Stromal cell of bone marrow (primary cell): ENCODE measurements at places on chromosomes 5 and 9.

- no peak for DNase-seq
Measured at GRCh38 chr5:59008816-59009473, 426.1 kb downstream of the RAB3C start.

GRCh38 chr5:23468658-23469057, 38.8 kb upstream of the PRDM9 start:
- DNase-seq = no peak

DNA sequence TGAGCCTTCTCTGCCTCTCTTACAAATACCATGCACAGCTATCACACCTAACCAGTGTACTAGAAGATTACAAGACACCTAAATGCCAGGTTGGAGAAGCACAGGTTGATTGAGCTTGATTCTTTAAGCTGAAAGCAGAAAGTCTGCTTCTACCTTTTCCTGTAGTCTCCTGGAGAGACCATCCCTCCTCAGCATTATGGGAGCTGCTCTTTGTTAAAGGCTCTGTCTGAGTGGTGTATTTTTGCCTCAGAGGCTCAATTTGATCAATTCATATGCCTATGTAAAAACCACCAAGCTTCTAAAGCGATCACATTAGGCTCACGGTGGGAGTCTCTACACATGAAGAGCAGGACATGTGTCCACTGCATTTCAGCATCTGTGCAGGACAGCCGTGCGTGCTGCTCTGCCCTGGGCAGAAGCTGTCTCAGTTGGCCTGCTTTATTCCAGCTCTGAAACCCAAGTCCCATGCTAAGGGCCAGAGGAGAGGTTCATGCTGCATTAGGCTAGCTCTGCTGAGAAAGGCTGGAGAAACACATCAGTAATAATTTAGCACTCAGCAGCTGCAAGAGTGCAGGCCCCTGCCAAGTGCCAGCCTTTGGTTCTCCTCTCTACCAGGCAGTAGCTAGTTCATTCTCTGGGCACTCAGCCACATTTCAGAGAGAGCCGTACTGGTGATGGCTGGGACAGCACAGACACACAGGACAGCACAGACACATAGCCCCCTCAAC, 41.7 kb downstream of the TMEM167A start:
- DNase-seq = no peak

GRCh38 chr9:134707031-134707680, 65.6 kb downstream of the COL5A1 start:
- DNase-seq = peak; percentile 79

- DNase-seq = no peak
Measured at GRCh38 chr5:172399336-172399735, 55.0 kb downstream of the SH3PXD2B start.

DNA sequence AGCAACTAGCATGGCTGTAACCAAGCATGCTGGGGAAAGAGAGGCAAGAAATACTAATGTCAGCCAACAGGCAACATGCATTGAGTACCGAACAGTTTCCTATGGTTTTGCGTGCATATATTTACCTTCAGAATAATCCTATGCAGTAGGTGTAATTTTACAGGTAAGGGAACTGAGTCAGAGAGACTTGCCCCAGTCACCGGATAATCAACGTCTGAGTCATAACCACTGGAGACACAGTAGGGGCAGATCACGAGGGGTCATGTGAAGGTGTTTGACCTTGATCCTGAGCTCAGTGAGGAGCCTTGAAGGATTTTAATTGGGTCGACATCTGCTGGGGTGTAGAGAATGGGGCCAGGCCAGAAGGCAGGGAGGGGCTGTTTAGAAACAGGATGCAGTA, 13.4 kb upstream of the TSC1 start:
- no peak for DNase-seq

DNA sequence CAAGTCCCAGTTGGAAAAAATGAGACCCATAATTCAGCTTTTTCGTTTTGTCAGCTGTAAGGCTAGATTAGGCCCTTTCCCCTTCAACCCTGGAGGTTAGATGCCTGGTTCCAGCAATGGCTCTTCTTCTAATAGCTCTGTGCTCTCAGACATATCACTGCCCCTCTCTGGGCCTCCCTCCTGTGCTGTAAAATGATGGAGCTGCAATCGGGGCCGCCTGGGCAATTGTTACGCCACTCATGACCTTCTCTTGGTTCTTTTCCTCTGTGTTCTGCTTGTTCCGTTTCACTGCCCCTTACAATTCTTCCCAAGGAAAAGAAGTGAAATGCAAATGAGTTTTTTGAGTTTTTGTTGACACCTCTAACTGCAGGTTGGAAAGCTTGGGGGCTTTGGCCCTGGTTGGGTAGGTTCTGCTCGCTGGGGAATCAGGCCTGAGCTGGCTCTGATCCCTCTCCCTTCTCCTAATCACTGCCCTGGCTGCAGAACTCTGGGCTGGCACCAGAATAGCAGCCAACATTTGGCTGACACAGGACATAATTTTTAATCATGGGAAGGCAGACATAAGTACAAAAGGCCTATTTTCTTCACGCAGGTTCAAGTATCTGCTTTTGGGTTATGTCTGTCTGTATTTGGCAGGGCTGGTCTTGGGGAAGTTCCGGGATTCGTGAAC, 110.9 kb downstream of the FOXD1 start:
- no peak for DNase-seq

GRCh38 chr5:10364186-10364689, 10.7 kb downstream of the MARCHF6 start:
- DNase-seq = no peak

DNA sequence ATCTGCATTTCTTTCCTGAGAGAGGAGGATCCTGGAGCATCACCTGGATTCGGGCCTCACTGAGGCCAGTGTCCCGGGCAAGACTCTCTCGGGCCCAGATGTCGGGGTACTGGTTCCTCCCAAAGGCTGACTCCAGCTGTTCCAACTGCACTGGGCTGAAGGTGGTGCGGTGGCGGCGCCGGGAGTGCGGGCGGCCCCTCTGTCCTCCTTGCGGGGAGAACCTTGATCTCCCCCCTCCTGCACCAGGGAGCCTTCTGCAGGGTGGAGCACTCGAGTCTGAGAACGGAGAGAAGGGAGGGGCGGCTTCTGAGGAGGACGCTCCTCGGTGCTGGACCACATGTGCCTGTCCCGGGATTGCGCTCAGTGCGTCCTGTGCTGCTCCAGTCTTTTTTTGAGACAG, 2.0 kb downstream of the PROP1 start:
- DNase-seq = no peak

GRCh38 chr5:160354666-160355065, 15.8 kb downstream of the C1QTNF2 start:
- no peak for DNase-seq

- DNase-seq = no peak
Measured at GRCh38 chr5:52861368-52861767, 73.7 kb downstream of the ITGA1 start.

DNA sequence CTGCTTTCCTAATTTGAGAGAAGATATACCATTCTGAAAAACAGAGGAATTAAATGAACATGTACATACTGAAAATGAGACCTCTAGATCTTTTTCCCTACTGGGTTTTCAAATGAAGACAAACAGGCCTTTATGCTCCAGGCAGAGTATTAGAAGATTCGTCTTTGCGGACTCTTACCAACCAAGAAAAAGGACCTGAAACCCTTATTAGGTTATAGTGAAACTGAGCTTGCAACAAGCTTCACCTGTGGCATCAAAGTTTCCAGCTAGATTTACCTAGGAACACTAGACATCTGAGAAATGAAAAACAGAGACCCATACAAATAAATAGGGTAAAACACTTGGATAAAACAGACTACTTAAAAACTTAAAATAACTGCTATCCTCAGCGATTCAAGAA, 46.3 kb downstream of the SMIM15 start:
- DNase-seq = no peak

DNA sequence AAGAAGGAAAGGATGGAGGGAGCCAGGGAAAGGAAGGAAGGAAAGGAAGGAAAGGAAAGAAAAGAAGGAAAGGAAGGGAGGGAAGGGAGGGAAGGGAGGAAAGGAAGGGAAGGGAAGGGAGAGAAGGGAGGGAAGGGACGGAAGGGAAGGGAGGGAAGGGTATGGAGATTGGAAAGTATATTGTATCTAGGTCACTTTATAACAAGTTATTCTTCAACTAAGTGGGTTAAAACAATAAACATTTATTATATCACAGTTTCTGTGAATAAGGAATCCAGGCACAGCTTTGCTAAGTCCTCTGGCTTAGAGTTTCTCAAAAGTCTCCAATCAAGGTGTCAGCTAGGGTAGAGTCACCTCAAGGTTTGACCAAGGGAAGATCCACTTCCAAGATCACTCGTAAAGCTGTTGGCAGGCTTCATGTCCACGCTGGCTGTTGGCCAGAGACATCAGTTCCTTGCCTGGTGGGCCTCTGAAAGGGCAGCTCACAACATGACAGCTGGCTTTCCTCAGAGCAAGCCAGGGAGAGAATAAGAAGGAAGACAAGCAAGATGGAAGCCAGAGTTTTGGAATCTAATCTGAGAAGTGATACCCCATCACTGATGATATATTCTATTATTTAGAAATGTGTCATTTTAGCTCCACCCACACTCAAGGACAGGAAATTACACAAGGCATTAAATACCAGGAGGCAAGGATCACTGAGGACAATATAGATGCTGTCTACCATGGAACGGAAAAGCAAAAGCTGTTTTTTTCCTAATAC, 105.1 kb downstream of the DEPDC1B start:
- DNase-seq = no peak

- no peak for DNase-seq
Measured at GRCh38 chr9:1427875-1428274, 377.7 kb downstream of the DMRT2 start.

- DNase-seq = no peak
Measured at GRCh38 chr5:171162596-171162995, 146.5 kb upstream of the TLX3 start.

DNA sequence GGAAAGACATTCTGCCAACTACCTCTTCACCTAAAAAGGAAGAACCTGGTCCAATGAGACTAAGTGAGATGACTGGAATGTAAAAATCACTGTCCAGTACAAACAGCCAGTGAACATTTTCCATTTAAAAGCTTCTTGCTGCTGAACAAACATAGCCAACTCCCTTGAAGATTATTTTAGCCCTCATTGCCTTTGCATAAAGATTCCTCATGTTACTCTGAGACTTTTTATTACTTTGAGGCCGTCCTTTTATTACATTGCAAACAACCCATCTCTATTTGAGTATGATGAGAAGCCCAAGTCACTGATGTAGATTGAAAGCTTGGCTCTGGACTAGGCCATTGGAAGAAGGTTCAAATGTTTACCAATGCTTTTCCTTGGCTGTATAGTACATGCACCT, 649.8 kb downstream of the CETN3 start:
- no peak for DNase-seq

DNA sequence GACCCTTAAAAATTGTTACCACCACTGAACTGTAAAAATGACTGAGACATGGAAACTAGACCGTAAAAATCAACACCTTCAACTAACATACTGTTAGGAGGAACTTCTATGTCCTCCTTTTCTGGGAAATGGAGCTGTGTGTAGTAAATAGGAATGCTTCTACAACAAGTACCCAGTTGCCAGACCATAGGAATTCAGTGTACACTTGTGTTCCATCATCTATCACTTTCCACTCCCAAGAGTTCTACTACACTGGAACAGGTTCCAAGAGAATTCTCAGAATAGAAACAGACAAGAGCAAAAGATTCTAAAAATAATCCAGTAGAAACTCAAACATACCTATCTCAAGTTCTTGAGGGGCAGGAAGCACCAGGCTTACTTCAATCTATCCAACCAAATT, 23.6 kb downstream of the UBAP2 start:
- DNase-seq = no peak

DNA sequence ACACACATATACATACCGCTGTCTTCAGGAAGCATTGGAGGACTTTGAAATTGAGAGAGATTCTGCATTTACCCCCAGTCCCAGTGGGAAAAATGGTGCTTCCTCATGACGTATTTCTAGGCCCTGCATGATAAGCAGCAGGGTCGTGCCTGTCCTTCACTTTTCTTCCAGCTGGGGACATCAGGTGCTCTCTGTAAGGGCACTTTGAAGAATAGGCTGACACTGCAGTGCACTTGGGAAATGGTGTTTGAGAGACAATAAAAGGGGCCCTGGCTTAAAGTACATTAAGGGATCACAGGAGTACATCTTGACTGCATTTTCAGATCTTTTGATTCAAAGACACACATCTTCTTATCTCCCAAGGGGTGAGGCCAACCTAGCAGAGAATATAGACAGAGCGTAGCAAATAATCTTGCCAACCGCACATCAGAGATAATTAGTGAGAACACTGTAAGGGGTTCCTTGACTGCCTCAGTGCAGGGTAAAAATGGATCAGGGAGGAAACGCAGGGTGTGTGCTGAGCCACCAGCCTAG, 437.9 kb downstream of the CSNK1G3 start:
- DNase-seq = no peak

DNA sequence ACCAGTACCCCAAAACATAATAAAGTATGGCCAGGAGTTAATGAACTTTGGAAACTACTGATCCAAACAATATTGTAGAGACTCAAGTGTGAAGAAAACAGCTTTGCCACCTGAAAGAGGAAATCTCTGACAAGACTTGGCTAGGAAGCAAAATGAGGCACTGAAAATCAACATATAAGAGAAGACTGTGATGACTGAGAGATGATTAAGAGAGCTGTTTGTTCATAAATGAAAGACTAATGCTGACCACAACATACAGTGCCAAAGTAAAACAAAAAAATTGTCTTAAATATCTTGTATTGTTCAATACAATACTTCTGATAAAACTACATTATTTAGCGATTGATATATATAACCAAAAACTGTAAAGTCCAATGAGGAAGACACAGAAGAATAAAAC, 7.2 kb downstream of the RC3H2 start:
- no peak for DNase-seq

GRCh38 chr9:108709997-108710396, 145.8 kb downstream of the ACTL7B start:
- DNase-seq = no peak

GRCh38 chr9:25461416-25461815, 216.8 kb downstream of the TUSC1 start:
- DNase-seq = no peak

- no peak for DNase-seq
Measured at GRCh38 chr9:86652736-86653135, 294.6 kb downstream of the GAS1 start.

DNA sequence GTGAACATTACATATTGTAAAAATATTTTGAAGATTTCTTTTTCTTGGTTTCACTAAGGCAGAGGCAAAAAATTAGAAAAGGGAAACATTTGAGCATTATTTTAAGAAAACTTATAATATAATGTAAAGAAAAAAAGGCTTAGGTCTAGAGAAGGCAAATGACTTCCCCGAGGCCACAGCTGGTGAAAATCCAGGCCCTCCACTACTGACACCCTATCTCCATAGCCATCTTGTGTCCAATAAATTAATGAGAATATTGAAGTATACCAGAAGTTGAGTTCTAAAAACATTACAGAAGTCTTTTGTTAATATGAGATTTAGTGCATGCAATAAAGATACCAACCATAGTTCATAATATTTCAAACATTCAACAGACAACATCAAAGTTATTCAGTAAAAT, 459.9 kb upstream of the RORB start:
- DNase-seq = no peak

- DNase-seq = no peak
Measured at GRCh38 chr5:137470921-137471220, 28.3 kb downstream of the SPOCK1 start.

GRCh38 chr9:111961575-111961974, 65.0 kb downstream of the UGCG start:
- DNase-seq = no peak

GRCh38 chr5:175082346-175082745, 358.0 kb downstream of the MSX2 start:
- no peak for DNase-seq

GRCh38 chr5:128193665-128194390, 110.3 kb downstream of the SLC12A2 start:
- no peak for DNase-seq

- DNase-seq = no peak
Measured at GRCh38 chr5:179778591-179778990, 15.2 kb upstream of the LTC4S start.
